Thoracic aorta (tissue), 2 donors: ENCODE measurements at places on chromosomes 1 and 21.

DNA sequence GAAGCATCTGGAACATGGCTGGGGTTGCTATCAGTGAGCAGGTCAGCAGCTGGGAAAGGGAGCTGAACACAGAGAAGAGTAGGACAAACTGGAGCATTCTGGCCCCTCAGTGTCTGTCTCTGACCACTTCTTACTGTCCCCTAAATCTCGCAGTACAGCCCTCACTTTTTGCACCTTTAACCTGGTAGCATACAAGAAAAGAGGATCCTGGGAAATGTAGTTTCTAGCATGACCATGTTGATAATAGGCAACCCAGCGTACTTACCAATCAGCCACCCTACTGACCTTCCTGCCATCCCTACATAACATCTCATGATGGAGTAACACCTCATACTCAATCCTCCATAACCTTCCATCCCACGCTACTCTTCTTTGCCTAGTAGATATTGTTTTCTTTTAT lies 99.1 kb upstream of the RAVER2 start:
- DNase-seq, result no peak
- H3K4me1 ChIP-seq, result no peaks in the 10 kb centered on the region
- H3K27ac ChIP-seq, result no peak overlapping the region
- no peaks in the 10 kb centered on the region for H3K27me3 ChIP-seq
- H3K36me3 ChIP-seq, result no peaks in the 10 kb centered on the region
- no peak overlapping the region for H3K4me3 ChIP-seq

DNA sequence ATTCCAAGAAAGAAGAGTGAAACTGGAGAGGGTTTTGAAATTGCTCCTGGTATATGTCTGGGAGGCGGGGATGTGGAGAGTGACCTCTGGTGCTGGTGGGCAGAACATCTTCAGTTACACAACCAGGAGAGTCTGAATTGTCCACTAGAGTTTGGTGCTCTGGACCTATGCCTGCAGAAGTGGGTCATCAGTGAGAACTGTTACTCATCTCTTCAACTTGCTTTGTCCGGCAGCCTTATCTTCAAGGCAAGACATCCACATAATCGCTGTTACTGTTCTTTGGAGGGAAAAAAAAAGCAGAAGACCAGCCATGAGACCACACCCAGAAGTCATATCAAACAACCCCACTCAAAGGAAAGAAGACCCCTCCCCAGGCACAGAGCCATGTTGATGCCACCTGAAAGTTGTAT lies 14.9 kb downstream of the SH2D1B start:
- no peak overlapping the region for H3K27ac ChIP-seq
- H3K4me1 ChIP-seq, result no peaks in the 10 kb centered on the region
- no peaks in the 10 kb centered on the region for H3K36me3 ChIP-seq

DNA sequence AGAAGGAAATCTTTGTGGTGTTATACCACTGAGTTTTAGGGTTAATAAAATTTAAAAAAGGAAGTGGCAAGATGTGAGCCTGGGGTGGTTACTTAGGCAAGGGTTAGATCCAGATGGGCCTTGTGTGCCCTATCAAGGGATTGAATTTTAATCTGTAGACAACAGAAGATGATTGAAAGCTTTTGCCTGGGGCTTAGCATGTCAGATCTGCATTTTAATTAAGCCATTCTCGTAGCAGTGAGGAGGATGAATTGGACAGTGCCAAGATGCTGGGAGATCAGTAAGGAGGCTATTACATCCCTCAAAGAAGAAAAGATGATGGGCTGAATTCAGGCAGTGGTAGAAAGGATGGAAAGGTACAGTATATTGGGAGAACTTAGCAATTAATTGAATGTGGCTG lies 42.3 kb downstream of the HMGB4 start:
- no peaks in the 10 kb centered on the region for H3K27me3 ChIP-seq
- no peaks in the 10 kb centered on the region for H3K36me3 ChIP-seq
- peaks cover 29% of the 10 kb centered on the region for H3K4me1 ChIP-seq
- no peak overlapping the region for H3K4me3 ChIP-seq

DNA sequence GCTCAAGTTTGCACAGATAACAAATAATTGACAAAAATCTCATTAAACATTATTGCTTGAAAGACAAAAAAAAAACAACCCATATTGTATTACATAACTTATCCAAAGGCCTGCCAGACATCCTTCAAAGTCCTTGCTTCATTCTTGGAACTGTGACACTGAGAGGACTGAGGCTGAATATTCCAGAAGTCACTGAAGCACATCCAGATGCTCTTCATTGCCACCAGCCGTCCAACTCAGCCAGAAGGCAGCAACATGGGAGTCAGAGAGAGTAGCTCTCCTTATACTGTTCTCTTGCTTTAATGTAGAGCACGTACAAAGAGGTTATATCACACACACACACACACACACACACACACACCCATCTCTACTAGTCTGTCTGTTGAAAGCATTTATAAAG lies 755.0 kb downstream of the LTN1 start:
- no peak for DNase-seq
- peaks cover 59% of the 10 kb centered on the region for H3K4me1 ChIP-seq

DNA sequence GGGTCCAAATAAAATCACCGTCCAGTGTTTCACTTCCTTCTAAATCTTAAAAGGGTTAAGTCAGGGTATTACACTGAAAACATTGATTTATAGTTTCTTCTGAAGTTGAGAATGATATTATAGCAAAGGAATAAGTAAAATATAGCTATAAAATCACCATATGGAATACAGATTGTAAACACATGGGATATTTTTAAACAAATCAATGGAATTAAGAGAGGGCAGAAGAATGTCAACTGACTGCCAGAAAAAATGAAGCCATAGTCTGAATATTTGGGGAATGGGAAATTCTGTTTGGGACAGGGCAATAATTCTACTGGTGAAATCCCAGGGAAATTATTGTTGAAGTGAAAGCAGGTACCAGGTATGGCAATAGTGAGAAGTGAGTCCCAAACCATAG lies 664.6 kb downstream of the NCAM2 start:
- no peak overlapping the region for H3K27ac ChIP-seq
- no peak for DNase-seq
- H3K4me1 ChIP-seq, result no peaks in the 10 kb centered on the region
- no peaks in the 10 kb centered on the region for H3K36me3 ChIP-seq
- H3K27me3 ChIP-seq, result no peaks in the 10 kb centered on the region
